ENCODE measurements at places on chromosomes 3 and 15.

- DNase-seq = no peak
These were observed 105.3 kb downstream of the CD47 start for GRCh38 chr3:107985496-107985895.

- DNase-seq = no peak
These were observed 9.8 kb downstream of the LARS2 start for GRCh38 chr3:45398178-45398577.

- no peak for DNase-seq
These were observed 56.3 kb upstream of the PCSK6 start for GRCh38 chr15:101545548-101546505.

GRCh38 chr3:117844676-117845075 lies 1135.1 kb downstream of the TUSC7 start:
- DNase-seq = no peak

DNA sequence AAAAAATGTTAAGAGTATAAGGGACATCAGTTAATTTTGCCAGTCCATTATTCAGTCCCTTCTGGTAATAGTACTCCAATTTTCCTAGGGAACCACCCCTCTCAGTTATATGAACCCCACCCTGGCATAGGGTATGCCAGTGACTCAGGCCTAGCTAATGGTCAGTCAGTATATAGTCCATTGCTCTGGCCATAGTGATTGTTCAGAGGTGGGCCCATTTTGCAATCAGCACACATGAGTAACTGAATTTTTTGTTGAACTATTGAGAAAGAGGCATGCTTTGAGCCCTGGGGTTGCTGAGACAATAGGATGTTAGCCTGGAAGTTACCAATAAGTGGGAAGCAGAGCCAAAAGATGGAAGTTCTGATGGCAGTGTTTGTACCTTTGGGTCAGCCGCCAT lies 4.1 kb downstream of the LRCH3 start:
- DNase-seq = peak; percentile 56

DNA sequence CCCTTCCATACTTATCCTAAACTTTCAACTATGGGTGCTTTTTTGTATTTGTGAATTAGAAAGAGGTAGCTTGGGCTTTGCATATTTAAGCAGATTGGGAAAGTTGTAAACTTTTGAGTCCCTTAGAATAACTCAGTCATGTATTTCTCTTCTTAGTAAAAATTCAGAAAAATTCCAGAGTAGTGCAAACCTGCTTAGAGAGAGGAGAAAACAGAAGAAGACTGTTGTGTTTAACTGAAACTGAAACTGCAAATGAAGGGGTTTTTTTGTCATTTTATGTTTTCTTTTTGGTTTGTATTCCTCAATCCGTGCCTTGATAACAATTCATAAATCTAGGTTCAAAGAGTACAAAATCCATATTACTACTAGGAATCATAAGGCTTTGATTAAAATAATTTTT lies 31.3 kb downstream of the CD200 start:
- no peak for DNase-seq

GRCh38 chr3:171184372-171184771 lies 157.9 kb upstream of the SLC2A2 start:
- DNase-seq = no peak

GRCh38 chr15:28001641-28002040 lies 97.5 kb downstream of the OCA2 start:
- no peak for DNase-seq

- DNase-seq = no peak
These were observed 74.6 kb downstream of the ATP2B2 start for GRCh38 chr3:10430805-10431204.

- DNase-seq = no peak
These were observed 126.3 kb upstream of the ABI3BP start for GRCh38 chr3:101119535-101119934.

GRCh38 chr3:18264853-18265252 lies 160.3 kb downstream of the SATB1 start:
- DNase-seq = no peak

GRCh38 chr3:12579456-12579855 lies 22.6 kb downstream of the MKRN2 start:
- no peak for DNase-seq

DNA sequence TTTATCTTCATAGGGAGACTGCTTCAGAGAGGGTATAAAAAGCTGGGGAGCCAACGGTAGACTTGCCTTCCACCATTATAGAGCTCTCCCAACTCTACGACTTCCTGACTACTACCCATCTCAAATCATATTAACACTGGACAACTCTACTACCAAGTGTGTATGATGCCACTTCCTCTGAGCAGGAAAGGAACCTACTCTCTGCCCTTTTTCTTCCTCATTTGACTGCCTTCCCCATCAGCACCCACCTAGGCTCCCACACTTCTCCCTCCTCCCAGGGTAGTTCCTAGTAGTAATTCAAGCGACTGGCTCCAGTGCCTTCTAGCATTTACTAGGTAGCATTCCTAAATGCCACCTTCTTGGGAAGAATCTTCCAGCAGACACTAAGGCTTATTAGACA lies 24.5 kb upstream of the TBL1XR1 start:
- DNase-seq = no peak

DNA sequence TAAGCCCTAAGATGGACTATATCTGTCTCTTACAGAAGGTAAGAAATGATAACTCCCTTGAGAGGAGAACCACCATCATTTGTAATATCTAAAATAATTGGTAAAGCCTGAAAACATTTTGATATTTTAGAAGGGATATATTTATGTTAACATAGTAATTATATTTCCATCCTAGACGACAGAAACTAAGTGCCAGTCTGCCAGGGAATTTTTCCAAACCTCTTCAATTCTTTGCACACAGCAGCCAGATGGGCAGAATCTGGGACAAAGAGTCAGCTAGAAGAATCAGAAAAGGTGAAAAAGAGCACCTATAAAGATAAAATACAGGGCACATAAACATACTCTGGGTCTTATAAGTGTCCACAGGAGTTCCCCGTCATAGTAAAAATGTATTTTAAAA lies 70.0 kb upstream of the CBLB start:
- no peak for DNase-seq

- DNase-seq = no peak
These were observed 613.3 kb downstream of the TBL1XR1 start for GRCh38 chr3:176583956-176584355.

GRCh38 chr3:40268802-40269524 lies 40.5 kb upstream of the EIF1B start:
- no peak for DNase-seq

- DNase-seq = no peak
These were observed 6.7 kb downstream of the PLIN1 start for GRCh38 chr15:89672221-89673164.

DNA sequence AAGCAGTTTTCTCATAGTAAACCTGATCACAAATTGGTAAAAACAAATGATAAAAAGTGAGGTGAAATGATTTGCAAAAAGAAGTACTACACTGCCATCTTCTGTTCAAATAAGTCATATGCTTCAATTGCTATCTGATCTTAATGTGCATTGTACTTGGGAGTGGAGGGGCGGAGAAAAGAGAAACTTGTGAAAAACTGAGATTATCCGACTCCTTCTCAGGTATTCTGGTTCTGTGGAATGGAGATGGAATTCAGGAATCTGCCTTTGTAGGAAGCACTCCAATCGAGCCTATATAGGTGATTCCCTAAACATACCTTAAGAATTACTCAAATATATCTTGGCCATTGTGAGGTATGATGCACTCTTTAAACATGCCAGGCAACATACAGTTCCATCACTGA lies 180.6 kb downstream of the CHL1 start:
- no peak for DNase-seq

GRCh38 chr3:28669870-28670269 lies 321.2 kb upstream of the AZI2 start:
- DNase-seq = no peak

DNA sequence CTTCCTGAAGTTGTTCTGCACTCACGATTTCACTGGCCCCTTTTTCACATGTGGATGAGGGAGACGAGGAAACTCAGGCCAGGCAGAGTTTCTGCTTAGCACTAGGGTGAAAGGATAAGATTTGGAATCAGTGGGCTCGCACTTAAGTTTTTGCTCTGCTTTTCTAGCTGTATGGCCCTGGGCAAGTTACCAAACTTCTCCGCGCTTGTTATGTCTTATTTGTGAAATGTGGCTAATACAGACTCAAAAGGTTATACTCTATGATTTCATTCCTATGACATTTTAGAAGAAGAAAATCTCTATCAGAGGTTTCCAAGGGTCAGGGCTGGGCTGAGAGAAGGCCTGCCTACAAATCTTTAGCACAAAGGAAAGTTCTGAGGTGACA lies 191.9 kb upstream of the LRIG1 start:
- DNase-seq = no peak

- no peak for DNase-seq
These were observed 162.2 kb downstream of the NSMCE3 start for GRCh38 chr15:29107291-29107890.

- peak; percentile 51 for DNase-seq
These were observed 76.5 kb upstream of the SPRED1 start for GRCh38 chr15:38176155-38176554.

- DNase-seq = no peak
These were observed 54.2 kb downstream of the OSTN start for GRCh38 chr3:191253089-191253799.

DNA sequence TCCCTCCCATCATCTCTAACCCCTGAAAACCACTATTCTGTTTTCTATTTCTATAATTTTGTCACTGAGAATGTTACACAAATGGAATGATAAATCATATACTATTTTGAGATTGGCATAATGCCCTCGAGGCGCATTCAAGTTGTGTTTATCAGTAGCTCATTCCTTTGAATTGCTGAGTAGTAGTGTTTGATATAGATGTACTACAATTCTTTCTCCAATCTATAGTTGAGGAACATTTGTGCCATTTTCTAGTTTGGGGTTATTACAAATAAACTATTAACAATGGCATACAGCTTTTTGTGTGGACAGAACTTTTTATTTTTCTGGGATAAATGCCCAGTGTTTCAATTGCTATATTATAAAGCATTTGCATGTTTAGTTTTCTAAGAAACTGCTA lies 86.0 kb downstream of the CCR1 start:
- no peak for DNase-seq

GRCh38 chr15:73134196-73134595 lies 81.9 kb downstream of the NEO1 start:
- no peak for DNase-seq

GRCh38 chr15:68405378-68406250 lies 26.3 kb downstream of the ITGA11 start:
- DNase-seq = no peak

- no peak for DNase-seq
These were observed 42.9 kb upstream of the PLCL2 start for GRCh38 chr3:16841904-16842271.

GRCh38 chr3:178517665-178518334 lies 18.4 kb upstream of the KCNMB2 start:
- DNase-seq = no peak

DNA sequence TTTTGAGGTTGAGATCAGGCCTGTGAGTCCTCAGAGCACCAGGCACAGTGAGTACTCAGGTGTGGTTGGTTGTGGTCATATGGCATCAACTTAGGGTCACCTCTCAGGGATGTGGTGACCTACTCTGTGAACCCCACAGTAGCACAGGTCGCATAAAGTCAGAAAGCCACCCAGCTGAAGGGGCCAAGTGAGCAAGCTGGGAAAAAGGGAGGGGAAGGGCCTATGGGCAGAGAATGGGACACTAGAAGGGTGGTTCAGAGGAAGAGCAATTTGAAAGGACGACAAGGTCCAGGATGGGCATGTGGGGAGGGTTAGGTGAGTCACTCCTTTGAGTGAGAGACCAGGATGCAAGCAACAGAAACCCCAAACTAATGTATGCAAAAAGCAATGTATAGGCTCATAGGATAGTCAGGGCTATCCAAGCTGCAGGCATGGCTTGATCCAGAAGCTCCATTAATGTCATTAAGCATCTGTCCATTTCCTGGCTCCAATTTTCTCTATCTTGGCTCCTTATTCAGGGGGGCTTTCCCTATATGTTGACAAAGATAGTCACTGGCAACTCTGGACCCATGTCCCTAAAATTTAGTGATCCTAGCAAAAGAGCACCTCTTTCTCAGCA lies 33.5 kb downstream of the HMCES start:
- DNase-seq = no peak

GRCh38 chr3:11850003-11850402 lies 3.3 kb upstream of the TAMM41 start:
- DNase-seq = no peak

GRCh38 chr3:126954141-126954842 lies 28.6 kb upstream of the PLXNA1 start:
- DNase-seq = no peak

DNA sequence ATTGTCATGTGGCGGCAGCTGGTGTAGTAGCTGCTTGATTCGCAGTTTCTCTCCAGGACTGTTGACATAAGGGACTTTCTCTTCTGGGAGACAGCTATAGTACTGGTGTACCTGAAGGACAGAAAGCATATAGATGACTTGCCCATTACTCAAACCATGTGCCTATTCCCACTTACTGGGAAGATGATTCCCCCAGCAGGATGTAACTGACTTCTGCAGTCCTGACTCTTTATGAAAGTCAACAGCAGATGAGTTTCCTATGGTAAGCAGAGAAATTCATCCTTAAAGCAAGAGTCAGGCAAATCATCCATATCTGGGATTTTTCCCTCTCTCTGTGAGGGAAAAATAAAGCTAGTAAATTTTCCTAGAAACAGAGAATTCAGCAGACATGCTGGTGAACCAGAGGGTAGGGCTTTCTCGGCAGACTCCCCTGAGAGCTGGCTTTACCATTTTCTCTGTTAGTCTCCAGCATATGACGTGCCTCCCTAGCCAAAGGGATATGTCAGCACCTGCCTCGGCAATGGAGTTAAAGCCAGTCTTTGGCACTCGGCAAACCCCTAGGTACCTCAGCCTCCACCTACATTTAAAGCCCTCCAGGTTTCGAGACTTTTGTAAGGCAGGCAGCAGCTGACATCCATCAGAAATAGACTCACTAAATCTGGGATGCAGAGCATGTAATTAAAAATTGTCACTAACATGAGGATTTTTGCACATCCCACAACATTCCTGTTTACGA lies 62.1 kb downstream of the PRICKLE2 start:
- no peak for DNase-seq

GRCh38 chr15:39172380-39173281 lies 408.2 kb upstream of the THBS1 start:
- DNase-seq = peak; percentile 42

- DNase-seq = no peak
These were observed 66.2 kb upstream of the CORO2B start for GRCh38 chr15:68512598-68512997.

GRCh38 chr3:69410301-69410700 lies 24.4 kb upstream of the FRMD4B start:
- DNase-seq = peak; percentile 64

- DNase-seq = no peak
These were observed 365.1 kb upstream of the SLCO3A1 start for GRCh38 chr15:91488452-91488851.

Measured in AG08396 (cell line).